ENCODE measurements at places on chromosomes 5 and 9.

GRCh38 chr9:107942291-107942690 lies 452.7 kb upstream of the KLF4 start:
- DNase-seq, result no peak

DNA sequence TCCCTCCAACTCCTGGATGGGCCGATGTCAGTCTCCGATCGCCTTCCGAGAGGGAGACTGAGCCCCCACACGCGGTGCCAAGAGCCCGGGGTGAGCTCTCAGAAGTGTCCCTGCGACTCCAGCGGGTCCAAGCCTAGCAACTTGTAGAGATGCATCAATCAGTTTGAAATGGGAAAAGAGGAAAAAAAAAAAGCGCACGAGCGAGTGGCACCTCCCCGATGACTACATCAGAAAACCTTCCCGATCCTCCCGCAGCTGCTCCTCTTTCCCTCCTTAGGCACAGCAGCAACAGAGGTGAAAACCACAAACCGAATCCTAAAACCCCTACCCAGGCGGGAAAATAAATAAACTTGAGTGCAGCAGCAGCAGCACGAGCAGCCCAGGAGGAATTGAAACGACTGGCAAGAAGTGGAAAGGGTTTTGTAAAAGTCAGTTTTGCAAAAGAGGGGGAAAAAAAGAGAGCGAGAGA lies 1.0 kb upstream of the EFNA5 start:
- no peak for DNase-seq

GRCh38 chr9:134386951-134387831 lies 60.9 kb downstream of the RXRA start:
- DNase-seq, result no peak

GRCh38 chr9:128103589-128103962 lies 24.0 kb downstream of the PTGES2 start:
- no peak for DNase-seq

DNA sequence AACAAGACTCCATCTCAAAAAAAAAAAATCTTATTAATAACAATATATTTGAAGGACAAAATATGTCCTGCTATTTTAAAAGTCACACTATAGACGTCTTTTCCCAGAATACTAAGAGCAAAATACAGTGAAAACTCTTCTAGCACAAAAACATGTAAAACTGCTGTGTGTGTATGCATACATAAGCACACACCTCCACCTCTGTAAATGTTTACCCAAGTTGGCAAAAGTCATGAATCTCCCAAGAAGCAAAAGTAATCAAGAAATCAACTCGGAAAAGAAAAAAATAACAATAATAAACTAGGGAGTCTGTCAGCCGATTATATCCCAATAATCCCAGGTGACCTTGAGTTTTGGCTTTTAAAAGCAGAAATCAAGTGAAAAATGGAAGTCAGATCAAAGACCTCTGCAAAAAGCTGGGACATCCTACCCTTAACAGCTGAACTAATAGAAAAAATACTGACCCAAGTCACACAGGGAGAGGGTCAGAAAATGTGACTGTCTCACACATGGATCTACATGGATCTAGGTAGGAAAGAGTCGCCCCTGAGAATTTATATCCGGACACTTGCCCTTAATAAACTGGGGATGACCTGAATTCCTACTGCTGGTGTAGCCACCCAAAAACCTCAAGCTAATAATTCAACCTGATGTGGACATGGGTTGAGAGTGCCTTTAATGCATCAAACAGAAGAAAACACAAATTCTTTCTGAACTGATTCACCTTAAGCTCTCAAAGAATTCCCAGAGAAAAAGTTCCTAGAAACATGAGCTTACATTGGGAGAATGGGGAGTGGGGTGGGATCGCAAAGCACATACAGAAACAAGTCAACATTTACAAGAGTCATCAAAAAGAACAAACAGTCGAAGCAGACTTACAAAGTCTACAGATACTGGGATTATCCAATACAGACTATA lies 29.9 kb downstream of the LPAR1 start:
- DNase-seq, result no peak

GRCh38 chr5:67400752-67401151 lies 204.2 kb upstream of the CD180 start:
- no peak for DNase-seq

- no peak for DNase-seq
These were observed 244.5 kb upstream of the C9orf72 start for GRCh38 chr9:27817747-27818146.

DNA sequence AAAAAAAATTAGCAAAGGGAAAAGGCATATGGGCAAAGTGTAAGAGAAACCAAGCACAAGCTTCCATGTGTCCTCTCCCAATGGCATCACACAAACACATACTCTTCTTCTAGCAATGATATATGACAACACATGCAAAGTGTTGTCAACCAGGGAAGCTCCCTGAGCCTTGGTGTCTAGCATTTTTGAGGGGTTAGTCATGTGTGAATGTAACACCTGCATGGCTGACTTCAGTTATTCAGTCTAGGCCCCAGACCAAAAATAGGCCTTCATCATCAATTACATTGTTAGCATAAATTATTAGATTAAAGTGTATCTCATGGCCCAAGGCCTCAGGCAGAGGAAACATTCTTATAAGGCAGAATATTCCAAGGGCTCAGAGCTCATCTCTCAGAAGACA lies 450.0 kb downstream of the TLE1 start:
- DNase-seq, result no peak

DNA sequence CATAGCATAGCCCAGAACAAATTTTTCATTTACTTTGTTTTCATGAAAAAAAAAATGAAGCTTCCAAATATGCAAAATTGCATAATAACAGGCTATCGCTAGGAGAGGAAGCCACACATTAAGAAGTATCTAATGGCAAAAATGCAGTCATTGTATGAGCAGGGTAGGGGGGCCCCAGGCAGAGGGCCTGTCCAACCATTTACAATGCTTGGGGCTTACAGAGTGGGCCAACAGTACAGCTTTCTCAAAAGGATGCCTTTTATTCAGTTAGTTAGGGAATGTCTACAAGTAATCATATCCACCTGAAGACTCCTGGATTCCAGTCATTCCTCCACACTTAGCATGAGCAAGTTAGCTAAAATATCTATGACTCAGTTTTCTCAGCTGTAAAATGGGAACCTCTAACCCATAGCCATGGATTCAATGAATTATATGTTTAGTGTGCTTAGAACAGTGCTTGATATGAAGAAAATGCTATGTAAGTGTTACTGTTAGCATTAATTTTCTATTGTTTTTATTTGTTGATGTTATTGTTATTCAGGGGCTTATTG lies 117.7 kb downstream of the GAS1 start:
- DNase-seq, result no peak

DNA sequence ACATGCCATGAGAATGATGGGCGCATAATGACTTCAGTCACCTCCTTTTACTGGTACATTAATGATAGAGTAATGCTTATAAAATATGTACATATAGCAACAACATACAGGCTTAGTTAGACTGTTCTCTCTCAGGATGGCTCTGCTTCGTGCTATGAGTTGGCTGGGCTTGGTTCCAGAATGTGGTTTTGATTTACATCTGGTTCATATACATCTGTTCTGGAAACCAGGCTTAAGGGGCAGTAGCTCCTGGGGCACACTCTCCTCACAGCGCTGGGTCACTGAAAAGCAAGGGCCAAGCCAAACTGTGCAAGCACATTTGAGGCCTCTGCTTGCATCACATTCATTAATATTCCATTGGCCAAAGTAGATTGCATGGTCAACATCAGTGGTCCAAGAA lies 44.9 kb downstream of the PCSK1 start:
- DNase-seq, result no peak

GRCh38 chr5:81794226-81794625 lies 43.3 kb upstream of the SSBP2 start:
- DNase-seq, result no peak

DNA sequence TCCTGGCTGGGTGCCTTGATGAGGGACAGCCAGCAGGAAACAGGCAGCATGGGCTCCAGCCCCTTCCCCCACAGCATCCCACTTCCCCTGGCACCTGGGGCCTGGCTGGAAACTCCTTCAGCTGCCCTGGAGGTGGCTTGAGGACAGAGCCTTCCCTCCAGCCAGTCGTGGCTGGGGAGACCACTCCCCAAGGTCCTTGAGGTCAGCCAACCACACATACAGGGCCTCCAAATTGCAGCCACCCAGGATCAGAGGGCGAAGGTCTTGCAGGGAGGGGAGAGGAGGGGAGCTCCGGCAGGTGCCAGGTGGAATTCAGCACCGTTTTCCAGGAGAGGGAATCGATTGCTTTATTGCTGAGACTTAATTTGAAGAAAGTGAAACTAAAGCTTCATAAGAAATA lies 280.4 kb downstream of the PBX3 start:
- DNase-seq, result no peak

- no peak for DNase-seq
These were observed 64.4 kb downstream of the NFIB start for GRCh38 chr9:14249527-14249926.

- DNase-seq, result no peak
These were observed 244.2 kb downstream of the FOXD4L6 start for GRCh38 chr9:40884072-40884901.

DNA sequence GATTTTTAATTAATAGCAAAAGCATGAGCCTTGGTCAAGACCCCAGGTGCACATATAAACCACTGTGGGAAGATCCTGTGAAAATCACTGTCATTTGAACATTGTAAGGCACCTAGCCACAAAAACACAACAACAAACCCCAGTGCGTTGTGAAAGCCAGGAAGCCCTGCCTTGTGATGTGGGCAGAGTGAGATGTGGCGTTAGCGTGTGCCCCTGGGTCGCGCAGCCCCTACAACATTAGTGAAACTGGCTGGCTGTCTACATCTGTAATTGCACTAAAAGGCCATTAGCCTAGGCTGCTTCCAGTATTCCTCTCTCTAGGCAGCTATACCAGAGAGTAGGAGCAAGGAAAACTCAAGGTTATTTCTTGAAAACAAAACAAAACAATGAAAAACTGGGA lies 21.1 kb upstream of the PDZD2 start:
- no peak for DNase-seq

GRCh38 chr5:30040488-30041118 lies 1152.9 kb upstream of the CDH6 start:
- no peak for DNase-seq

GRCh38 chr5:143737062-143737461 lies 74.9 kb upstream of the HMHB1 start:
- no peak for DNase-seq

GRCh38 chr5:158163451-158164295 lies 304.7 kb upstream of the CLINT1 start:
- no peak for DNase-seq

GRCh38 chr5:74401946-74402320 lies 238.6 kb downstream of the ENC1 start:
- no peak for DNase-seq

GRCh38 chr9:36888551-36888950 lies 145.5 kb downstream of the PAX5 start:
- no peak for DNase-seq

DNA sequence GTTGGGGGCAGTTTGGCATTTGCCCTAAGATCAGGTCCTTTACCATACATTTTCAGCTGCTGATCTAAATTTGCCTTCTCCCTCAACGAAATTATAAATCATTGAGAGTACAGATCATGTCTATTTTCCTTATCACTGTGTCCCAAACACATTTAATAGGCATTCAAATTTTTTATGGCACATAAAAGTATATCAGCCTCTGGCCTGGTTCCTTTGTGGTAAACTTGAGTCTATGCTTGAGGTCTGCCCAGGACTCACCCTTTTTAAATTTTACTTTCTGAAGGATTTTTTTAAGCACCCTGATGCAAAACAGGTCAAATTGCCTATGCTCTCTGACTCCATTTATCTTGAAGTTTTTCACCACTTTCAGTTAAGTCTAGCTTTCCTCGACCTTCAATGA lies 163.6 kb upstream of the GRIN3A start:
- DNase-seq, result no peak

GRCh38 chr9:14096258-14096922 lies 217.6 kb downstream of the NFIB start:
- no peak for DNase-seq

DNA sequence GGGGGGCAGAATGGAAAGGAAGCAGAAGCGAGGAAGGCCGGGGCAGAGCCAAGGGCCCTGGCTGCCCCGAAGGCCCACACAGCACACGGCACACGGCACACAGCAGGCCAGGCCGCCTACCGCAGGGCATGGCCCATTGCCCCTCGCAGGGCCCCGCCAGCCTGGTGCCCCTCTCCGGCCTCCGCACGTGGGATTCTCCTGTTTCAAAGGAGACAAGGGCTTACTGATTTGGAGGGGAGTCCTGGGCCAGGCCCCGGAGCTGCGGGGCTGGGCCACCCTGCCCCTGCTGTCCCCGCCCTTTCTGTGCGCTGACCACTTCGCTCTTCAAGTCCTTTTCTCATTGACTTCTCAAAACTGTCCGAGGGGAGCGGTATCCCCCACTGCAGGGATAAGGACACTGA lies 7.7 kb upstream of the PHYKPL start:
- DNase-seq, result no peak

- DNase-seq, result no peak
These were observed 206.1 kb upstream of the ZNF608 start for GRCh38 chr5:124952566-124952965.

- DNase-seq, result no peak
These were observed 35.2 kb downstream of the PIK3R1 start for GRCh38 chr5:68250661-68251298.

DNA sequence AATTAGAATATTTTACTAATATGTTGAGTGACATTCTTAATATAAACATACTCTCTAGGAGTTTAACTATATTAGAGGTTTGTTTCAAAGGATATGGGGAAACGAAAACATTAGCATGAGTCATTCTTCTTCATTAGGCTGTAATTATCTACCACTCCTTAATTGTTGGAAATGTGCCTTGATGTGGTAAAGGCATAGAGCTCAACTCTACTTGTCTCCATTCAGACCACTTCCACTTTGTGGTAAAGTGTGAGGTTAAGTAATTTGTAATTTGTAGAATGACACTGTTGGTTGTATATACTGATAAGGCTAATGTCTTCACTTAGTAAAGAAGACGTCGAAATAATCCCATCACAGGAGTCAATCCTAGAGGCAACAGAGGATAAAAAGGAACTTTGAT lies 58.1 kb downstream of the HAPLN1 start:
- no peak for DNase-seq

DNA sequence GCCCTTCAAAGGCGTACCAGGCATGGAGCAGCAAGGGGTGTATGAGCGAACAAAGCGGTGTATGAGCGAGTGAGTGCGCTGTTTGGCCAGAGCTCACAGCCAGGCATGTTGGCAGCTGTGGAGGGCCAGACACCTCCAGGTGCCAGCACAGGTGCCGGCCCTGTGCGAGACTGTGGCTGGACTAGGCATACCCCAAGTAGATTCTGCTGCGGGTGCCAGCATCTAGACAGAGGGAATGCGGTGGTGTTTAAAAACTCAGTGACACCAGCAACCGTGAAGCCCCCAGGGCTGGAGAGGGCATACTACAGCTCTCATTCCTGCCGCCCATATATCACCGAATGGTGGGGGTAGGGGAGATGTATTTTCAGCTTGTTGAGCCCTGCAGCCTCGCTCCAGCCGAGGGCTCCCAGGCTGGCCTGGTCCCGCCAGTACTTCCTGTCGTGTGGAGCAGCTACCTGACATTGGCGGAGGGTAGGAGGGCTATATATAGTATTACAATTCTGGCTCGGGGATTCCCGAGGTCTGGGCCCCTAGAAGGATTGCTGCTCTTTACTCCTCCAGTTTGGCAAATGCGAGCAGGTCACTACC lies 1829.6 kb upstream of the NUDT12 start:
- DNase-seq, result no peak

All from thoracic aorta (tissue), 2 donors.